ENCODE measurements at places on chromosomes 2 and 18.

- DNase-seq, result no peak
These were observed 116.5 kb upstream of the LYPD6 start for GRCh38 chr2:149213764-149214493.

DNA sequence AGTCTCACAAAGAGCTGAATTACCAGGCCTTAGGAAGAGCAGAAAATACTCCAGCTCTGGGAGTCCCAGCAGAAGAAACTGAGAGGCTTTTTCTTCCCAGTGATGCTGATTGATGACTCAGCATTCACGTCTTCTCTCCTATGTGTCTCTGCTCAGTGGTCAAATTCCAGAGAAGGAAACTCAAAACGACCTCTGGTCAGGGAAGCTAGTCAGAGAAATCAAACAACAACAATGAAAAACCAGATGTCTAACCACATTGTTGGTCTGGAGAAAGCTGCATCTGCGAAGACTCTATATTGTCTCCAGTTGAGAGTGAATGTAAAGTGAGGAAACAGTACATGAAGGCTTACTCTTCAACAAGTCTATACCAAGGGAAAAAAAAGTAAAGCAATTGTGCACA lies 28.6 kb upstream of the CERS6 start:
- no peak for DNase-seq

- DNase-seq, result no peak
These were observed 206.1 kb downstream of the TFCP2L1 start for GRCh38 chr2:121078899-121079298.

DNA sequence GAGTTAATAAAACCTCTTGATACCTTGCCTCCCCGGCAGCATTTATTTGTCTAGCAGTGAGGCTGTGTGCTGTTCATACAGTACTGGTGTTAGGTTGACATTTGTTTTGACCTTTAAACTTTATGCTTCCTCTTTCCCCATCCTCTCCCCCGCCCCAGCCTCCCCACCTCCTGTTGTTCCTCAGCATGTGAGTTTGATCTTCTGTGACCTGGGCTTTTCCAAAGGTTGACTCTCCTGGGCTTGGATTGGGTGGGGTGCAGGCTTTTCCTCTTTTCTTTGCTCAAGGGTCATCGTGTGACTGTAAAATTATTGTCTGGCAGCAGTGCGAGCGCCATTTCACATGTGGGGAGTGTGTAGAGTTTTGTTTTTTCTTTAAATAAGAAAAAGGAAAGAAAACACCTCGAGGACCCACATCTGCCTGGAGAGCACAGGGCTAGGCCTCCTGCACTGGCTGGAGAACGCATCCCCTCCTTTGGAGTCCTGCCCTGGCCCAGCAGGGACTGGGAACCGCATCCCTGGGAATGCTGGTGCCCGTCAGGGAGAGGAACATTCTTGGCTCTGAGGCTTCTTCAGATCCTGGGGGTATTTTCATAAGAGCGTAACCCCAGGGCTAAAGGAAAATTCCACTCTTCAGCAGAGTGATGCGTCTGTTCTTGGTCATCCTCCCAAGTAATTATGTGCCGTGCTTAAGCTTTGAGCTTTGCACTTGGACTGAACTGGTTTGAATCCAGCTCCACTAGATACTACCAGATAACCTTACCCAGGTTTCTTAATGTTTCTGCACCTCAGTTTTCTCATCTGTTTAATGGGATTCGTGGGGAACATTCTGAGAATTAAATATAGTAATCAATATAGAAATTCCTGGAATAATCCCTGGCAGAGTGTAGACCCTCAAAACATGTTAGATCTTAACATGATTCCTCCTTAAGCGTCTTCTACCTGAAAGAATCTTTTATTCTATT lies 91.5 kb downstream of the SETBP1 start:
- no peak for DNase-seq

GRCh38 chr2:159998961-159999360 lies 63.5 kb downstream of the PLA2R1 start:
- DNase-seq, result no peak

DNA sequence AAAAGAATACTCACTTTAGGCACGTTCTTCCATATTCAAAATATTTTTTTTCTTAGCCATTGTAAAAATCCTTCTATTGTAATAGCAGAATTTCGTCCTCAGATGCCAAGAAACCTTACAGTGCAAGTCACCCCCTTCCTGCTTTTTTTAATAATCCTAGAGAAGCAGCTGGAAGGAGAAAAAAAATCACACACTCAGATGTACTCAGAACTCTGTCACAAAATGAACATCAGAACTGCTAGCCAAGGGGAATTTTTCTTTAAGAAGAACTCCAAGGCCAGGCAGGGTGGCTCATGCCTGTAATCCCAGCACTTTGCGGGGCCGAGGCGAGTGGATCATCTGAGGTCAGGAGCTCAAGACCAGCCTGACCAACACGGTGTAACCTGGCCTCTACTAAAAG lies 127.3 kb upstream of the SPATS2L start:
- DNase-seq, result no peak

GRCh38 chr18:44579028-44579702 lies 101.5 kb upstream of the SETBP1 start:
- no peak for DNase-seq

DNA sequence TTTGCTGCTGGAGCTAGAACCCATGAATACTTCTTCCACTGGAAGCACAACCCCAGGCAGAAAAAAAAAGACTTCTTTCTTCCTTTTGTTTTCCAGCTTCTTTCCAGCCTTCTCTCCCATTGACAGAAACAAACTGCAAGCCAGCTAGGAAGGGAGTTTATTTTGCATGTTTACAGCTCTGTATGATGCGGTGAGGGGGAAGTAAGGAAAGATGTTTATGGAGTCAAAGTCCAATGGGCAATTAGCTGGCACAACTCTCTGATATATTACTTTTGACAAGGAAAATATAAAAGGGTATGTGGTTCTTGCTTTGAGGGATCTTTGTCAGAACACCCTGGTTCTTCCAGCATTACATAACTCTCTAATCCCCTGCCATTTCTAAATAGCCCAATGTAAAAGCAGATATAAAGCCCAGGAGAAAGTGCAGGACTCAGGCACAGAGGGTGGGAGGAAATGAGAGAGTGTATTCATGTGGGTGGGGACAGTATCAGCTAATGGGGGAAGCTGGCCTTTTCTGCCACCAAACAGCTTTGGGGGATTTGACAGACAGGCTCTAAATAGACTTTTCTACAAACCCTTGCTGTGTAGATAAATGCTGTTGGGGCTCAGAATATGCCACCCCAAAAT lies 9.3 kb upstream of the NMS start:
- no peak for DNase-seq

- DNase-seq, result no peak
These were observed 55.0 kb downstream of the PKP4 start for GRCh38 chr2:158511706-158512105.

DNA sequence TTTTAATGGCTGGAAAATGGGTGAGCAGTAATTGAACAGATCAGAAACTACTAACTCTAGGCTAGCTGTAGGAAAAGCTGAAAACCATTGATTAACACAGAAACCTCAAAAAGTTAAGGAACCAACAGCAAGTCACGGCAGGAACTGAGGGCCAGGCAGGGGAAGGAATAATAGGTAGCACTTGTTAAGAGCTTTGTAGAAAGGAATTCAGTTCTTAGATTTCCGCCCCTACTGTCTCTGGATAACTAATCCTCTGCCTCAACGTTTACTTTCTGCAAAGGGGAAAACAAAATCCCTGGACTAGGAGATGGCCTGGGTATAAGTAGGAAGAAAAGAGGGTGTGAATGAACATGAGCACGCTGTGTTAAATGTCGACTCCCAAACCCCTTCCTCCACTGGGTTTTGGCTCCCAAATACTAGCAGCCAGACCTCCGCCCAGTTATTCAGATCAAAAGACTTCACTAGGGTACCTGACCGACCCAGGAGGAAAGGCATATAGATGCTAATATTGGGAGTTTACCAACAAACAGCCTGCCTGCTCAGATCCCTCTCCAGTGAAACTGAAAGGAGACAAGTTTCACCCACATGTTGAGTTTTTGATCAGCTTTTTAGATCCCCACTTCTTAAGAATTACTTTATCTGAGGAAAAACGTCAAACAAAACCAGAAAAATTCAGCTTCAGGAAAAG lies 12.4 kb downstream of the SMAD2 start:
- no peak for DNase-seq

DNA sequence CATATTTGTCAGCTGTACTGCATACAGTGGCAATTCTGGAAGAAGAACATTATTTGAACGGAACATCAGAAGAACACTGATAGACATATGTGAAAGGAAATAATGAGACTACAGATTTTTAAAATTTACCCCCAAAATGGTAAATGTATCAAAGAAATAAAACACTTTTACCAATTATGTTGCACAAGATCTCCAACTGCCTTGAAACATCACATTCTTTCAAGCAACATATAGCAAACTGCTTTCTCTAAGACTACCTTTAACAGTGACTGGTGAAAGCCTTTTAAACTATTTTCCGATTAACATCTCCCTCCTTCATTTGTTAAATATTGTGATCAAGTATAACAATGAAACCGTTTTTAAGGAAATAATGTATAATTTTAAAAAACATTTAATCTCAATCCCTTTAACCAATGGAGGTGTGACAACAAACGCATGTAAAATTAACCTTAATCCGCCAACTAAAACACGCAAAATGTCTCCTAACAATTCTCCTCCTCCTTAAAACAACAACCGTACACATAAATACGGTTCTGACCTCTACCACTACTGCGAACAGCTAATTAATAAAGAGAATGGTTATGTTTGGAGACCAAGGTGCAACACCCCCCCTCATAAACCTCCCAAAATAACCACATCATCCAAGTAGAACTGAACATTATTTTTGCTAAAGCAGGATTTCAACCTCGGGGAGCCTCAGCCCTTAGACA lies 2.4 kb downstream of the FBXO11 start:
- no peak for DNase-seq

- DNase-seq, result no peak
These were observed 46.8 kb upstream of the CTDP1 start for GRCh38 chr18:79632765-79633164.

DNA sequence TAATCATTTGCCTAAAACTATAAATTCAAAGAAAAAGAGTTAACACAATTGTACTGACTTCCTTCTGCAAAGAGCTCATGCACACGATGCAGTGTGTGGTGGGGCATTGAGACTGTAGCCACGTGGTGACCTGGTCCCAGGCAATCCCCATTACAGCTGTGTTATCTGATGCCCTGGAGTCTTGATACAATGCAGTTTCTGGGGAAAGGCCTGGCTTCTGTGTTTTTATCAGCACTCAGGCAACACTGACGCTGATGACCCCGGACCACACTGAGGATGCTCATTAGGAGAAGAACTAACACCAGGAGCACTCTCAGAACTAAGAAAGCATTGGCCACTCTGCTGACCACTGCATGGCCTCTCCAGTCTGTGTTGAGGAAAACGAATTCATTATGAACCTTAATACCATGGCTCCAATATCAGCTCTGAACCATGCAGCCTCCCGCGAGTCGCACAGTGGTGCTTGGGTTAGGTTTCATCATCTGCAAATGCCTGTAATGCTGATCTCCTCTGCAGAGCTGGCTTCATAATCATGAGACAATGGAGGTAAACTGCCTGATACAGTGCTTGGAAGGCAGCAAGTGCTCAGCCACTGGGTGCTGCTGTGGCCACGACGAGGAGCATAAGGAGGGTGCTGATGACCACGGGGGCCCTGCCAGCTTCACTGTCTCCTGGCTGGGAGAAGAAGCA lies 218.5 kb downstream of the MYT1L start:
- no peak for DNase-seq

DNA sequence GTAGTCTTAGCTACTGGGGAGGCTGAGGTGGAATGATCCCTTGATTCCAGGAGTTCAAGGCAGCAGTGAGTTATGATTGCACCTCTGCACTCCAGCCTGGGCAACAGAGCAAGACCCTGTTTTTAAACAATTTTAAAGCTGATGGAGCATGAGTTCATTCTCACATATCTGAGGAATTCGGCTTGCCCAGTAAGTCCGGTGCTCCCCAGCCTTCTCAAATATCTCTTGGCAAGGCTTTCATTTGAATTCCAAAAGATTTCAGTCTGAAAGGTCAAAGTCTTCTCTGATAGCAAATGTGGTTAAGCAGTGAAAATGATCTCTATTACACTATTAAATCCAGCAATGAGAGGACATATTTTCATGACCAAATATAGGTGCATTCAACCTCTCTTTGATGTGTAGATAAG lies 27.9 kb downstream of the PIEZO2 start:
- DNase-seq, result no peak

- DNase-seq, result no peak
These were observed 516.7 kb downstream of the TXNL1 start for GRCh38 chr18:56121669-56122068.

DNA sequence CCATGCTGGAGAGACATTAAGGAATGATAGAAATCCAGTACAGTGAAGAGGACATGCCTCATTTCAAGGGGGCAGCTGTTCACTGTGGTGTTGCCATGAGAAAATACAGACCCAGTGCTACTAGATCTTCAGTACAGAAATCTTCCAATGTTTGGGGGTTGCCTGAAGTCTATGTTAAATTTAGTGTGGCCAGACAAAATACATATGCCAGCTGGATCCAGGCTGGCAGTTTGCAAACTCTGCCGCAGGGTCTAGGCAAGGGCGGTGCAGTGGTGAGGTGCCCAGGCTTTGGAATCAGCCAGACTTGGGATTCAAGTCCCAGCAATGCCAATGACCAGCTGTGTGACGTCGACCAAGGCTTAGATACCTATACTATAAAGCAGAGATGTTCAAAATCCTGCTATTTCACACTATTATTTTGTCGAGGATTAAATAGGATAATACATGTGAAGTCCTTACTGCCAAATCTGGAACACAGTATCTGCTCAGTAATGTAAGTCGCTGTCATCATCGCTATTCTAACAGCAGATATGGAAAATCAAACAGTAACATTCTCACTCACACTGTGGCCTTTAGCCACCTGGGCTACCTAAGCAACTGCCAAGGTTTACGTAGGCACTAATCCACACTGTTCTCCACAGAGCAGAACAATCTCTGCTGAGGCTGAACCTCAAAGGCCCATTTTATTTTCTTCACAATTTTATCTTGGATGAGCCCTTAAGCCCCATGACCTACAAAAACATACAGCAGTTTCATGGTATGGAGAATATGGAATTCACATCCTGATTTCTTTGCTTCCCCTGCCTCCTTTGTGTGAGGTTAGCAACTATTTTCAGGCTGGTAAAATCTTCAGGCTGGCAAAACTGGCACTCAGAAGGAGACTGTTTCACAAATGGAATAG lies 5.9 kb upstream of the TMSB10 start:
- DNase-seq, result no peak
